ENCODE measurements at places on chromosomes 5 and 9.

GRCh38 chr9:84266087-84266561, 74.4 kb downstream of the SLC28A3 start:
- DNase-seq: no peak

DNA sequence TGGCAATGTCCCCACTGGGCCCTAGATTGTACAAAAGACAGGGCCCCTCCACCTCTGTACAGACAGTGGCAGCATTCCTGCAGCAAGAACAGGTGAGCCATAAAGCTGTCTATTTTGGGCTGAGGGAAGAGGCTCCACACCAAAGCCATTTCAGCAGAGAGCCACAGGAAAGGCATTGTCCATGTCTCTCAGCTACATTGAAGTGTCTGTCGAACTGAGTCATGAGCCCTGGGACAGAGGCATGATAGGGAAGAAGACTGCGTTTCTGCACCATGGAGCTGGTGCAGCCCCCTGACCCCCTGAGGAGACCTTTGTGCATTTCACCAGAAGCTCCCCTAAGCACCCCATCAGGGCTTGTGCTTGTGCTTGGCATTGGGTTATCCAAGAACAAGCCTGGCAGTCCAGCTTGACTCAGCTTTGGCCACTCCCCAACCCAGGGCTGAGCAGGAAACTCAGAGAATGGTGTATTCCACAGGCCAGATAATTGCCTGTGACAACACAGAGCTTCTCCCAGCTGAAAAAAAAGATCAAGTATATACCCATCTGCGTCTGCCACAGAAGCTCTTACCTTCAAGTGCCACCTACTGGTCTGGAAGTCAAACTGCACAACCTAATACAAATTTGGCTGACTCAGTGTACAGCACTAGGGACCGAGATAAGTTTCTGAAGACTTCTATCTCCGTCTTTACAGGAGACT, 5.9 kb upstream of the FRMD3 start:
- DNase-seq: peak; percentile 17

DNA sequence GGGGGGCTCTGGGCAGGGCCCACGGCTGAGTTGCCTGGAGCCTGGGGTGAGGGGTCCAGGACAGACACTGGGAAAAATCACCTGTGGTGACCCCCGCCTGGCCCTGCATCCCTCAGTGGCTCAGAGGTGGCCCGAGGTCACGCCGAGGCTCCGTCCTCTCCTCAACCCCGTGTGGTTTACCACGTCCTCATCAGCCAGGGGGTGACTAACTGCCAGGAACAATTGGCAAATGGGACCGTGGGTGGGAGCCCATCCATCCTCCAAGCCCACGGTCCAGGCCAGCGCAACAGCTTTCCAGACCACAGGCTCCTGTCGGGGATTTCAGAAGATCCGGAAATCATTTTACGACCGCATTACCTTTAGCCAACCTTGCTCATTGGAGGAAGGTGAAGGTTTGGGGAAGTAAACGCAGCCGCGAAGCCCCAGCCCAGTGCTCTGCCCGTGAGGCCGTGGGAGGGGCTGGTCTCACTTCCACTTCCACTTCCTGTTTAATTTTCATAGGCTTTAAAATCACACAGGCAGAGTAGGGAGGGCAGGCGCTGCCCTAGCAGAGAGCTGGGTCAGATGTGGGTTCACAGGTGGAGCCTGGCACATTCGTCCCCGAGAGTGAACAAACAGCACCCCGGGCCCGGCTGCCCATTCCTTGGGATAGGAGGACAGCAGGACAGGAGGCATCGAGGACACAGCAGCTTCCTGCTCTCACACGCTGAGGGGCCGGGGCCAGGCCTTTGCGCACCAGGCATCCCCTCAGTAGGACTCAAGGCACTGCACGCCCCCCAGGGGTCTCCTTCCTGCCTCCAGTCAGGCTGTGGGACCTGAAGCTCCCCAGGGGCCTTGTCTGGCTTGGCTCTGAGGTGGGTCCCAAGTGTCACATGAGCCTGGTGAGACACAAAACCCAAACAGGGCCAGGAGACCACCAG, 19.8 kb upstream of the SLC9A3 start:
- DNase-seq: peak; percentile 58

- DNase-seq: no peak
Observed at GRCh38 chr9:123655681-123656423, 274.1 kb downstream of the DENND1A start.

DNA sequence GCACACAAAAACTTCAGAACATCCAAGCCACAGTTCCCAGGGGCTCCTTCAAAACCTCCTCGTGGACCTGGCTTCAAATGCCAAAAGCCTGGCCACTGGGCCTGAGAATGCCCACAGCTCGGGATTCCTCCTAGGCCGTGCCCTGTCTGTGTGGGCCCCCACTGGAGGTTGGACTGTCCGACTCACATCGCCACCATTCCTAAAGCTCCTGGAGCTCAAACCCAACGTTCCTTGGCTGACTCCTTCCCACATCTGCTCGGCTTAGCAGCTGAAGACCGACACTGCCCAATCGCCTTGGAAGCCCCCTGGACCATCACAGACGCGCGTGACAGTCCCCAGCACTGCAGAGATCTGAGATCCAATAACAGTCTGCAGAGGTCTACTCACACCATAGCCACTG, 7.7 kb downstream of the SIT1 start:
- DNase-seq: no peak

DNA sequence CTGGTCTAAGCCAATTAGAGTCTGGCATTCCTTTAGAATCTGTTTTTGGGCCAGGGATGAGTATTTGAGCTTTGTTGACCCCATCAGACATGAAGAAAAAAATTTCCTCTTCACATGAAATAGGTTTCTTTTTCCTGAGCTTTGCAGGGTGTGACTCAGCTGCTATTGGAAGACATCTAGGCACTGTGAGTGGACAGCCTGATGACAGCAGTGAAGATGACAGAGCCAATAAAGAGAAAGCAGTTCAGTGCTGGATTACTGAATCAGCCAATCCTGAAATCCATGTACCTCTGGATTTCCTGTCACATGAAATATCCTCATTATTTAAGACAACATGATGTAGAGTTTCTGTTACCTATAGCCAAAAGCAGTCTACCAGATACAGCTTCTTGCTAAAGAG, 51.3 kb upstream of the GRIA1 start:
- DNase-seq: no peak

DNA sequence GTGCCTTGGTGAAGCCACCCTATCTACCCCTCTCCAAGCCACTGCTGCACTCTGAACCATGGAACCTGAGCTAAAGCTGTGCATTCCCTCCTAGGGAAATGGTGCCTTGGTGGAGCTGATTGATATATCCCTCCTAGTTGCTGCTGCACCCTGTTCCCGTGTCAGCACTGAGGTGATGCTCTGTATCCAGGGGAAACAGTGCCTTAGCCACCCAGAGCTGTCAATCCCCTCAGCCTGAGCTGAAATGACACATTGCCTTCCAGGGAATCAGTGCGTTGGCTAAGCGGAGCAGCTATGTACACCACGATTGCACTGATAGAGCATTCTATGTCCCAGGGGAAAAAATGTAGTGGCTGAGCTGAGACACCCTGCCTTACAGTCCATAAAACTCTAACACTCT, 257.0 kb downstream of the TMEM232 start:
- DNase-seq: no peak

- DNase-seq: no peak
Observed at GRCh38 chr5:21910731-21911130, 942.4 kb downstream of the CDH12 start.

DNA sequence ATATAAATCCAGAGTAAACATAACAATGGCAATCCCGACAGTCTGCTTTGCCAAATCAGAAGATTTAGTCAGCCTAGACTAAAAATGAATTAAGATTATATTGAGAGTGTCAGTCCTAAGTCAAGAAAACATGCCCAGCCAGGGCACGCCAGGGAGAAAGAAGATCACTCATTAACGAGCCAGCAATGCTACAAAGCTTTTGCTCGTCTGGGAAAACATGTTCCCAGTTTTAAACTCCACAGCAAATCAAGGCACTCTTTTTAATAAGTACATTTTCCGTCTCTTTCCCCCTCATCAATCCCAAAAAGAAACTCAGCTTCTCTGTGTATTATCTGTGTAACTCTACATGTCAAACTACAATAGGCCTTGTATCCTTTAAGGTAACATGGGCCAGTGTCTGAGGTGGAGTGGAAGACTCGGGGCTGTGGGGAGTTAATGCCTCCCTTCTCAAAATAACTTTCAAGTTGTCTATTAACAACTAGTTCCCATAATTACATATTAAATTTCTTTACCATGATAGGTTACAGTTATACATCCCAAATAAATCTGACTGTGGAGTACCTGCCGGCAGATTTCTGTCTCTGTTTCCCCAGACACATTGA, 40.9 kb downstream of the NFIB start:
- DNase-seq: no peak

DNA sequence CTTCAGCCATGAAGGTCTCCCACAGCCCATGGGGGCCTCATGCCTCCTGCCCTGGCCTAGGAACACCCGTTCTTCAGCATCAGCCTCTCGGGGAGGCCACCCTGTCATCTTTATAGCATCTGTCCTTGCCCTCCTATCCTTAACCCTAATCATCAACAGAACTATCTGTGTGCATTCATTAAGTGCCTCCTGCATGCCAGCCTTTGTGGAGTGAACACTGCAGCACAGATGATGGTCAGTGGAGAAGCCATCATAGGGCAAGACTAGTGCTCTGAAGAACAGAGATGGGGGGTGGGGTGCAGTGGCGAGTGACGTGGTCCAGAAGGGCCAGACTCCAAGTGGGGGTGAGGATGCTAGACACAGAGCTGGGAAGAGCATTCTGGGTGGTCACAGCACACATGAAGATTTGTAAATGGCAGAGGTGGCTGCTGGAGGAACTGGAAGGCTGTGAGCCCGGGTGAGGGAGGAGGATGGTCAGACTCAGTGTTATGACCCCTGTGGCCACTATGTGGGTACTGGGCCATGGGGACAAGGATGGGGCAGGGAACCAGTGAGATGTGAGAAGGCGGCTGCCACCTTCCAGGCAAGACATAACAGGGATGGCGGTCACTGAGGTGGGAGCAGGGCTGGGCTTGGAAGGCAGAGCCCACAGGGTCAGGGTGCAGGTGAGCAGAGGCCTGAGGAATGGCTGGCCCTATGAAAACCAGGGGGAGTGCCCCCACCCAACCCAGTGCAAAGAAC, 3.6 kb upstream of the CARD19 start:
- peak; percentile 18 for DNase-seq

DNA sequence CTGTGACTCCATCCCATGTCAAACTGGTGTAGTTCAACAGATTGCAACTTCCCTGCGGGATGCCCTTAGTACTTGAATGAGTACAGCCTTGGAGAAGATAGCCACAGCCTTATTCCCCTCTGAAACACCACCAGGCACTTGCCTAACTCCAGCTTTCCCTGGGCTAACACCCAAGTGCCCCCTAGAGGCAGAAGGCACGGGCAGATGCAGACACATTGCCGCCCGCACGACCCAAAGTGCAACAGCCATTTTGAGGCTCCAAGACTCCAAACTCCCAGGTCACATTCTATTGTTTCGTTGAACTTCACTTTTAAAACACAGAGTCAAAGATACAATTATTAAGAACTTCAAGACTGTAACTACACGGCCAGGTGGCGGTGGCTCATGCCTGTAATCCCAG, 163.6 kb upstream of the CDH6 start:
- no peak for DNase-seq

DNA sequence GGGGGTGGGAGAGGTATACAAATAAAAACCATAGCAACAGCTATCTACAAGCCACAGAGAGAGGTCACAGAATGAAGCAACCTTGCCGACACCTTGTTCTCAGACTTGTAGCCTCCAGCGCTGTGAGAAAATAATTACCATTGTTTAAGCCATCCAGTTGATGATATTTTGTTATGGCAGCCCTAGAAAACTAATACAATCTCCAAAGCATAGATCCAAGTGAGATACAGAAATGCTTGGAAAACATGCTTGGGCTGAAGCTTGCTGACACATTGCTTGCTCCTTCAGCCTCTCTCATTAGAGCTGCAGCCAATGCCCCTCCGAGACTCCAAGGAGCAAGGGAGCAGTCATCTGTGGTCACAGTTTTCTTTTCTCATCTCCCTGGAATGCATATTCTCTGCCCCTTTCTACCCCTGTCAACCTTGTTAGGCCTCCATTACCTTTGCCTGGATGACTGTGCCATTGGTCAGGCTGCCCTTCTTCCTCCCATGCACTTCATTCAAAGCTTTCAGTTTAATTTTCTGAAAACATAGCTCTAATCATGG, 401.4 kb upstream of the KLF4 start:
- DNase-seq: no peak

DNA sequence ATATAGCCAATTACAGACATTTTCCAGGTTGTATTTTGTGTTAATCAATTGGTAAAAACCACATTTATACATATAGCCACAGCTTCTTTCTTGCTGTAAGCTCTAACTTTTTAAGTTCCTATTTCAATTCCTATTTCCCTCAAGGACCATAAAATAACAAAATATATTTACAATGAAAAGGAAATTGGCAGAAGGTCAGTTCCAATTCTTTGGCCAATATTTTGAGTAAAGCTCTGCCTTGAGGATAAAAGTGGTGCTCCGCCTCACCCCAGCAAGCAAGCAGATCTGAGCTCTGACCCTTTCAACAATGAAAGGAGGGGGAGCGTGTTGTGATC, 203.4 kb upstream of the RASEF start:
- no peak for DNase-seq

- DNase-seq: no peak
Observed at GRCh38 chr9:136297016-136297691, 6.7 kb downstream of the CCDC187 start.

- DNase-seq: no peak
Observed at GRCh38 chr5:10311595-10312425, 4.1 kb upstream of the CMBL start.

DNA sequence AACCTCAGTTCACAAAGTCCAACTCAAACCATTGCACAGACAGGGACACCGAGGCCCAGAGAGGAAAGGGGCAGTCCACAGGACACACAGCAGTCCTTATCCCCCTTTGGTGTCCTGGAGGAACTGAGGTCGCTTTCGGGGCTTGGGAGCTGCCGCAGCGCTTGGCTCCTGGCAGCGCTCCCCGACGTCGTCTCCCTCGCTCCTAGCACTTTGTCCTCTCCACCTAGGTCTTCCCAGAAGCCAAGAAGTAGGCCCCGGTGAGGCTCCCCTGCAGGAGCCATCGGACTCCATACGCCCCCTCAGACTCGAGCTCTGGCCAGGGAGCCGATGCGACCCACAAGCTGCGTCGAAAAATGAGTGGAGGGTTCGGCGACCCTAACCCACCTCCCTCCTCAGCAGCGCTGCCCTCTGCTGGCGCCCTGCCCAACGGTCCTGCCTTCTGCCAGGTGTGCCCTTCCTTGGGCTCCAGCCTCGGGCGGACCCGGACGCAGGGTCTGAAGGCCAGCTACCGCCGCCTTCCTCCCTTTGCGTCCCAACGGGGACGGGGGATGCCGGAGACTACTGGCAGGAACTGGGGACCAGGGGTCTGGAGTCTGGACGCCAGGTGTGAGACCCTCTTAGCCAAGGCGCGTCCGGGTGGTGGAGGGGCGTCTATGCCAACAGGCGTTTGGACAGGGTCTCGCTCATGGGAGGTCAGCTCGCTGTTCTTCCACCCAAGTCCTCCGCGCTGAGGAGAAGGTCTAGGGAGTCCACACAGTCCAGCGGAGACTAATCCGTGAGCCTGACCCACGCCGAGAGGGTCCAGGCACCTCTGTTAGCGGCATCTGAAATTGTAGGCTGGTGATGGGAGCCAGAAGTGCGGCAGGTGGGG, 2.1 kb upstream of the PRDM12 start:
- peak; percentile 41 for DNase-seq

- no peak for DNase-seq
Observed at GRCh38 chr5:66620711-66621110, 24.5 kb downstream of the MAST4 start.

- no peak for DNase-seq
Observed at GRCh38 chr5:173697931-173698579, 81.6 kb upstream of the BOD1 start.

Measured in activated T-cell treated with anti-CD3 and anti-CD28 coated beads, Interleukin-2, amount 50 U/mL, for 48 hours (primary cell).